Stimulated activated memory B cell treated with anti-CD40 and anti-IgM and Interleukin-4, amounts not matched to agents 10 μg/mL and 1 μg/mL and 100 μg/mL, for 72 hours (primary cell): ENCODE measurements at places on chromosomes 5 and 9.

DNA sequence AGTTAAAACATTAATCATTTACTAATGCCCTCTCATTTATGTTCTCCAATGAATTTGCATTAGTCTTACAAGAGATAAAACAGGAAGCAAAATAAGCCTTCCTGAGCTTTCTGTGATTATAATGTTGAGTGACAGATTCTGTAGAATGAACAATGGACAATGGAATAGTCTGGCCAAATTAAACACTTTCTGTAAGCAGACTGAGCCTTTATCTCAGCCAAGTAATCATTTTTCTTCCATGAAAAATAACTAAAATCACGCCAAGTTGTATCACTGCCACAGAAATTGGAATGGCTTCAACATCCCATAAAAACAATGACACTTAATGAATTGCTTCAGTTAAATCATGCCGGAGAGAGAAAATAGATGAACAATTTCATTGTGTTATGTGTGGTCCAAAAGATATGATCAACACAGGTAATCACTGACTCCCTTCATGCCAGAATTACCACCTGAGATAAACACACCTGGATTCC, 63.0 kb downstream of the TSSK1B start:
- no peak overlapping the region for H3K27ac ChIP-seq
- H3K4me1 ChIP-seq: no peaks in the 10 kb centered on the region
- no peak overlapping the region for H3K4me3 ChIP-seq
- H3K27me3 ChIP-seq: peaks cover 30% of the 10 kb centered on the region
- no peak for ATAC-seq

DNA sequence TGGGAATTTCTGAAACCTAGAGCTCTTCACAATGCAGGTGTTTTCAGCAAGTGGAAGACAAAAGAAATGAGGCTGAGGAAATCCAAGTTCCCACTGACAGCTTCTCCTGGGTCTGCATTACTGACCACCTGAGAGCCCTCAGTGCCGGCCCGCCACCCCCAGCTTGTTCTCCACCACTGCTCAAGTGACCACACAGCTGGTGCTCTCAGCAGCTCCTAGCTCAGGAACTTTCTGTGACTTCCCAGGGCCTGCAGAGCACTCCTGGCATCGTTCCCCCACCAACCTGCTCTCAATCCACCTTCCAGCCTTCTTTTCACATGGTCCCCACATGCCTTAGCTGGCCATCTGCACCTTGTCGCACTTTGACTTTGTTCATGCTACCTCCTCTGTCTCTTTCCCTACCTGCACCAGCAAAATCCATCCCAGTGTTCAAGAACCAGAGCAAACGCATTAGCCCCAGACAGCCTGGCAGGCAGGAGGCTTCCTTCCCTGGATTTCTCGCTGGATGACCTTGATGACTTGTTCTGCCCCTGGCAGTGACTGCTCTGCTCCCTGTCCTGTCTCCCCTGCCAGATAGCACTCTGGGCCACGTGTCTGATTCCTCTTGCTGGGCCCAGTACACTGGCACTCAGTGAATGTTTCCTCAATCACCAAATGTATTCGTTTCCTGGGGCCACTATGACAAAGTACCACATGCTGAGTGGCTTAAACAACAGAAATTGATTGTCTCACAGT, 35.1 kb upstream of the NANS start:
- peaks cover 72% of the 10 kb centered on the region for H3K36me3 ChIP-seq
- H3K4me1 ChIP-seq: no peaks in the 10 kb centered on the region
- ATAC-seq: no peak
- H3K27me3 ChIP-seq: no peaks in the 10 kb centered on the region
- no peak overlapping the region for H3K4me3 ChIP-seq

DNA sequence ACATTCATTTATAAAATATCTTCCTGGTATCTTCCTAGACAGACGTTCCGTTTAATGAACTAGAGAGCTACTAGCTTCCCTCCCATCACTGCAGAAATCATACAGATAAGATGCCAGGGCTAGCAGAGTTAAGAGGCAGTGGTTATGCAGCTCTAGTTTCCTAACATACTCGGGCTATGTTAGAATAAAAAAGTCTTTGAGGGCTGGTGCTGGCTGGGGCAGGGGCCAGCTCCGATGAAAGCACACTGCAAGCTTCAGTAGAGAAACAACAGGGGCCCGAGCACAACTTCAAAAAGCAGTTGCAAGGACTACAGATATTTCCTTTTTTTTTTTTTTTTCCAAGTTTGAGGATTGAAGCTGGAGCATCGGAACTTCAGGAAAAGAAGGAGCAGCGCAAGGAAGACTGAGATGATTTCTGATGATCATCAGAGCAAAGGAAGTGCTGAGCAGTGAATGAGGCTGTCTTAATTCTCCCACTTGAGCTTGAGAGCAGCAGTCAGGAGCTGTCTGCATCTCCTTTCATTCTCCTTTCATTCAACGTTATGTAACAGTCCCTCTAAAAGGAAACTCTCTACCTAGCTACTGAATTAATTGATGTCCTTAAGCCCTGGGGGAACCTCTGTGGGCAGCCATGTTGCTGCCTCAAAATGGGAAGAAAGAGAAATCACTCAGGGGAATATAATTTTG, 47.6 kb upstream of the ADCY2 start:
- no peak for ATAC-seq
- no peaks in the 10 kb centered on the region for H3K36me3 ChIP-seq
- H3K27ac ChIP-seq: no peak overlapping the region
- H3K27me3 ChIP-seq: no peaks in the 10 kb centered on the region
- H3K4me3 ChIP-seq: no peak overlapping the region
- H3K4me1 ChIP-seq: no peaks in the 10 kb centered on the region

- peaks cover 8% of the 10 kb centered on the region for H3K36me3 ChIP-seq
- peaks cover 49% of the 10 kb centered on the region for H3K27me3 ChIP-seq
- H3K4me3 ChIP-seq: no peak overlapping the region
- H3K27ac ChIP-seq: no peak overlapping the region
- peaks cover 32% of the 10 kb centered on the region for H3K4me1 ChIP-seq
- peak; percentile 31 for ATAC-seq
These were observed 57.9 kb upstream of the IER5L start for GRCh38 chr9:129235931-129236331.

DNA sequence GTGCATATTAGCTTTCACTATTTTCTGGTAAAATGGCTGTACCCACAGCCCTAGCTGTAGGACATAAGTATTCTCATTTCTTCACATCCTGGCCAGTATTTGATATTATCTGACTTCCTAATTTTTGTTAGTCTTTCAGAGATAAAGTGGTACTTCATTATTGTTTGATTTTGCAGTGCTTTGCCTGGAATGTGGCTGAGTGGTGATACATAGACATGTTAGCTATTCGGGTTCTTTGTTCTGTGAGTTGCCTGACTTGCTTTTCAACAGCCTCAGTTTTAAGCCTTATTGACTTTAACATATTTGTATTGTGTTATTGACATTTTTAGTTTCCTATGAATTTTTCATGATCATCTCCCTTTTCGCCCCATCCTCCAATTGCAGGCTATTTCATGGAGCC, 161.1 kb downstream of the GABBR2 start:
- H3K27ac ChIP-seq: no peak overlapping the region
- H3K27me3 ChIP-seq: peaks cover 15% of the 10 kb centered on the region
- no peak overlapping the region for H3K4me3 ChIP-seq
- H3K4me1 ChIP-seq: no peaks in the 10 kb centered on the region
- no peak for ATAC-seq

GRCh38 chr5:115430374-115430773, 114.2 kb downstream of the FEM1C start:
- H3K4me3 ChIP-seq: no peak overlapping the region
- ATAC-seq: no peak

GRCh38 chr9:10104774-10105173, 508.0 kb downstream of the PTPRD start:
- H3K27ac ChIP-seq: no peak overlapping the region
- ATAC-seq: no peak
- no peaks in the 10 kb centered on the region for H3K36me3 ChIP-seq
- H3K27me3 ChIP-seq: no peaks in the 10 kb centered on the region
- H3K4me3 ChIP-seq: no peak overlapping the region
- H3K4me1 ChIP-seq: no peaks in the 10 kb centered on the region

DNA sequence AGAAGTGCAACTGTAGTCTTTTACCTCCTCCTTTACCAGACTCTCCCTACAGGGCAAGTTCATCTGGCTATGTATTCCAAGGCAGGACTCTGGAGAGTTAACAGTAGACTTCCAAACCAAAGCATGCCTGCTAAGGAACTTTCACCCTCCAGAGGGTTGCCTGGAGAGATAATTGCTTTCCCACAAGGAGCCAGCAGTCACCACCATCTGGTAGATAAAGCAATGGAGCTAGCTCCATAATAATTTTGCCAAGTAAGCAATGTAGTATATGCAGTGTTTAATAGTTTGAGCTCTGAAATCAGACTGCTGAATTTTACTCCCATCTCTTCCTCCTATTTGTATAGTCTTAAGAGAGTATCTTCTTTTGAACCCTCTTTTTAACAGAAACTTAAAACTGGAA, 566.8 kb upstream of the PTGER4 start:
- no peak overlapping the region for H3K27ac ChIP-seq
- ATAC-seq: no peak
- no peak overlapping the region for H3K4me3 ChIP-seq
- H3K36me3 ChIP-seq: no peaks in the 10 kb centered on the region
- no peaks in the 10 kb centered on the region for H3K4me1 ChIP-seq

DNA sequence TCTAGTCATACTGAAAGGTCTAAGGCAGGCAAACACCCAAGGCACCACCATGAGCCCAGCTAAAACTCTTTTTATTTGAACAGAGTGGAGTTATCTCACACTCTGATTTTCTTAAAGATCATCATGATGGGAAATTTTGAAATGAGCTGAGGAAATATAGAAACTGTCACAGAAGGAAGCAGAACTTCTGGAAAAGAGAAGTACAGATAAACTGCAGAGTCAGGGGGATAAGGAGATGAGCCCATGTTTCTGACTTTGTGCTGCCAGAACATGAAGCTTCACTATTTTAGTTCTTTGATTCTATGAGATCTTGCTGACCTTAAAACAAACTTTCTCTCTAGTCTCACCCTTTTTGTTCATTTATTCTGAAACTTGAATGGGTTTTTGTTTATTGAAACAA, 406.5 kb upstream of the EDIL3 start:
- ATAC-seq: no peak
- no peaks in the 10 kb centered on the region for H3K36me3 ChIP-seq
- H3K27me3 ChIP-seq: no peaks in the 10 kb centered on the region

- H3K27ac ChIP-seq: no peak overlapping the region
- no peak overlapping the region for H3K4me3 ChIP-seq
- peaks cover 9% of the 10 kb centered on the region for H3K27me3 ChIP-seq
- H3K4me1 ChIP-seq: no peaks in the 10 kb centered on the region
- no peaks in the 10 kb centered on the region for H3K36me3 ChIP-seq
These were observed 45.7 kb upstream of the PIK3R1 start for GRCh38 chr5:68169903-68170302.

GRCh38 chr5:38540314-38540713, 16.1 kb downstream of the LIFR start:
- H3K4me1 ChIP-seq: no peaks in the 10 kb centered on the region
- H3K27me3 ChIP-seq: peaks cover 44% of the 10 kb centered on the region
- no peak overlapping the region for H3K27ac ChIP-seq
- H3K4me3 ChIP-seq: no peak overlapping the region
- no peaks in the 10 kb centered on the region for H3K36me3 ChIP-seq

DNA sequence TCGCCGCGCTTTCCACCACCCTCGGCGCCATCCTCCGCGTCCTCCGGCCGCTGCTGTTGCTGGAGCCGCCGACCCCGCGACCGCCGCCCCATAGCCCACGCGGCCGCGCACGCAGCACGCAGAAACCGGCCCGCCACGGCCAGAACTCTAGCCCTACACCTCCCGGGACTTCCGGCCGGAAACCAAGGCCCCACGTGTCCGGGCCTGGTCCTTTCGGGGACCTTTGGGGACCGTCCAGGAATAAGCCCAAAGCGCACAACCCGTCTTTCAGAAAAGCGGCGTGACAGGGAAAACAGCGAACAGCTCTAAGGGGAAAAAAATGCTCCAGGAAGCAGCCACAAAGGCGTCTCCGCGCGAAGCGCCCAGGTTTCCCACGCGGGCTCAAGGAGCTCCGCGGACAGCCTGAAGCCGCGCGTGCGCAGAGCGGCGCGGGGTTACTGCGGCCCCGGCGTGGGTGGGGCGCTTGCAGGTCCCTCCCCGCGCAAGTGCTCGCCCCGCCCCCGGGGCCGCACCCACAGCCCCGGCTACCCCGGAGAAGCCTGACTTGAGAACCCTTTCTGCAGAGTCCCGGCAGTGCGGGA, at the start of the genes NSUN2 and SRD5A1:
Gene NSUN2 (minus strand): TSS at position 157 of the 581 bp plus-strand sequence. CDS start 65 bp downstream, at position 92.
Gene SRD5A1 (plus strand): TSS at position 553 of the 581 bp plus-strand sequence. CDS start 137 bp downstream, outside the sequence.
- ATAC-seq: peak; percentile 95
- peak within 1 kb of the TSS; percentile 99 for H3K27ac ChIP-seq
- H3K27me3 ChIP-seq: no peaks in the 10 kb centered on the region

- no peak for ATAC-seq
- no peak overlapping the region for H3K4me3 ChIP-seq
- peaks cover 59% of the 10 kb centered on the region for H3K36me3 ChIP-seq
- no peak overlapping the region for H3K27ac ChIP-seq
- peaks cover 17% of the 10 kb centered on the region for H3K4me1 ChIP-seq
These were observed 50.1 kb downstream of the MACROH2A1 start for GRCh38 chr5:135348918-135349317.

- H3K4me1 ChIP-seq: no peaks in the 10 kb centered on the region
- no peak for ATAC-seq
- no peak overlapping the region for H3K4me3 ChIP-seq
- no peaks in the 10 kb centered on the region for H3K36me3 ChIP-seq
- peaks cover 19% of the 10 kb centered on the region for H3K27me3 ChIP-seq
These were observed 18.0 kb upstream of the SMC2 start for GRCh38 chr9:104075801-104076753.

DNA sequence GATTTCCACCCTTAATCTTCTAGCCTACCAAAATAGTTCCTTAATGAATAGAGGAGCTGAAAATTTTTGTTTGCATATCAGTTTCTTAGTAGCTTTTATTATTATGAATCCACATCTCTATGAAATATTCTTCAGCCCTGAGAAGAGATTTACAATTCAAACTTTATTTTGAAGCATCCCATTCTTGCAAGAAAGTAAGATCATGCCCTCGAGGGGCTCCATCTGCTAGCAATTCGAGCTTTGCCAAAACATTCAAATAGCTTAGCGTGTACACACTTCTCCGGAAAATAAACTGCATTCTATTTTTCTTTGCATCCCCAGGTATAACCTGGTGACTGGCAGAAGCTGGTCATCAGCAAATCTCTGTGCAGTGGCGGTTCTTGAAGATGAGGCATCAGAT, 370.7 kb downstream of the MTRR start:
- H3K36me3 ChIP-seq: no peaks in the 10 kb centered on the region
- H3K4me3 ChIP-seq: no peak overlapping the region
- no peaks in the 10 kb centered on the region for H3K4me1 ChIP-seq
- no peak overlapping the region for H3K27ac ChIP-seq
- H3K27me3 ChIP-seq: no peaks in the 10 kb centered on the region

- peaks cover 6% of the 10 kb centered on the region for H3K36me3 ChIP-seq
- ATAC-seq: no peak
- H3K4me3 ChIP-seq: no peak overlapping the region
- no peaks in the 10 kb centered on the region for H3K27me3 ChIP-seq
- no peak overlapping the region for H3K27ac ChIP-seq
These were observed 333.2 kb downstream of the NDUFS4 start for GRCh38 chr5:53893626-53894025.

GRCh38 chr5:173873306-173873922, 14.7 kb upstream of the CPEB4 start:
- H3K27ac ChIP-seq: no peak overlapping the region
- no peaks in the 10 kb centered on the region for H3K27me3 ChIP-seq
- H3K36me3 ChIP-seq: no peaks in the 10 kb centered on the region
- no peak for ATAC-seq

GRCh38 chr9:70315389-70315788, 56.6 kb downstream of the SMC5 start:
- H3K4me3 ChIP-seq: no peak overlapping the region
- H3K27me3 ChIP-seq: no peaks in the 10 kb centered on the region
- no peak overlapping the region for H3K27ac ChIP-seq
- H3K36me3 ChIP-seq: peaks cover 55% of the 10 kb centered on the region

- H3K27me3 ChIP-seq: no peaks in the 10 kb centered on the region
- no peak for ATAC-seq
- H3K27ac ChIP-seq: no peak overlapping the region
- H3K4me1 ChIP-seq: peaks cover 9% of the 10 kb centered on the region
- H3K4me3 ChIP-seq: no peak overlapping the region
These were observed 31.4 kb downstream of the HMGCR start for GRCh38 chr5:75368391-75368790.
